Stimulated activated CD8-positive, alpha-beta memory T cell treated with anti-CD3 and anti-CD28 coated beads, Interleukin-2, amount 100 ng/mL, for 48 hours (primary cell): ENCODE measurements at places on chromosomes 7 and 10.

DNA sequence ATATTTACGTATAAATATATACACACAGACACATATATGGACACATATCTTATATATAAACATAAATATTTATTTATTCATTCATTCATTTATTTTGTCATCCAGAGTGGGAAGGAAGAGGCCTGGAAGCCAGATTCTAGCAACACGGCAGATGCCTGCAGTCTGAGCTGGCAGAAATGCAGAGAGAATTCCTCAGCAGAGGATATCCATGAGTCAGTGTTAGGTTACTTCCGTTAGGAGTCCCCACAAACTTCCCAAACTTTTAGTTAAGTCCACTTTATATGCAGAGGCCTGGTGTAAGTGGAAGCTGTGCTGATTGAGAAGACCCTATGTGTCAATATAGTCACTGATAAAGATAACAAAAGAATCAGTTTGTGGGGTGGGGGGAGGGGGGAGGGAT is 89.6 kb downstream of the PPP1R17 start:
- no peak for DNase-seq

GRCh38 chr7:151085691-151086620 is at the start of gene AGAP3:
Gene AGAP3 (plus strand): TSS chr7:151086475. CDS start chr7:151086742, 267 bp downstream.
- no peak for DNase-seq

DNA sequence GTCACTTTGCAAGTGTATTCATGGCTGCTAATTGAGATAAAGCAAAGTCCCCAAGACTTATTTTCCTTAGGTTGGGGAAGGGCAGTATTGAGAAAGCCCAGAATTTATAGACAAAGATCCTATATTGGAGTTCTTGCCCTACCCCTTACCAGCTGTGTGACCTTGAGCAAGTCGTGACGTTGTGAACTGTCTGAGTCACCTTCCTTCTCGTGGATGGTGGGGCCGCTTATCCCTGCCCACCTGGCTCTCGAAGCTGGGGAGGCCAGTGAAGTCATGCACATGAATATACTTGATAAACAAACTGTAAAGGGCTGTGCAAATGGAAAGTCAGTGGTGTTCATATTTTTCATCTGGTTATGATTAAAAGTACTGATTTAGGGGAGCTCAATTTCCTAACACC is 127.4 kb downstream of the TACC2 start:
- DNase-seq, result no peak

DNA sequence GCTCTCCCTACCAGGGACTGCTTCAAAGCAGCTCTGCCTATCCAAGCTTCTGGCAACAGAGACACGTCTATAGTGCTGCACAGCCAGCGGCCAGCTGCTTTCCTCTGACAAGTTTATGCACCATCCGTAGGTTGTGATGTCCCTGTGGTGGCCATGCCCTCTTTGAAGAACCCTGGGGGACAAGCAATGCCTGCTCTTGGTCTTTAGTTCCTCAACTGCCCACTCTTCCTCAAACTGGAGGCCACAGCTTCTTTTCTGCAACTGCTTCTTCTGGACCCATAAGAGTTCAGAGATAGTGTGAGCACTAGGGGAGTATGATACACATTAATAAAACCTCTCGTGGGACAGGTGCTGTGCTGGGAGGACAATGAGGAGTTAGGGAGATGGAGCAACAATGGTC is 164.9 kb downstream of the ELMO1 start:
- no peak for DNase-seq

- no peak for DNase-seq
These were observed 166.2 kb downstream of the CPEB3 start for GRCh38 chr10:92124616-92125143.

- DNase-seq, result no peak
These were observed 37.8 kb upstream of the UBE2H start for GRCh38 chr7:129990403-129991192.

DNA sequence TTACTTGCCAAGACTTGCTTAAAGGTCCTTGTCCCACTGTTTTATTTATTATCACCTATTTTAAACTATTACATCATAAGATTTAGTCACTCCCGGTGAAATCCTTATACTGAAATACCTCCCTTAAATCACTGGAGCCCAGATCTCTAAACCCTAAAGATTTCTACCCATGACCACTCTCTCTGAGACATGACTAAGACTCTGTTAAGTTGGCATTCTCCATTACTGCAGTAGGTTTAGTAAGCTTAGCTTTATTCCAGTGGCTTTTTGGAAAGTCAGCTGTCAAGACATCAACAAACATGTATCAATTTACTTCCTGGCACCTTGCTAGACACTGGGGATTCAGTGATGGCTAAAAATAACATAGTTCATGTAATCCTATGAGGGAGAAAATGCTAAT is 874.2 kb downstream of the KCNMA1 start:
- DNase-seq, result no peak

- DNase-seq, result no peak
These were observed 69.2 kb upstream of the SLC39A12 start for GRCh38 chr10:17882557-17882956.

GRCh38 chr7:104264285-104264684 is 56.5 kb upstream of the ORC5 start:
- DNase-seq, result no peak

- no peak for DNase-seq
These were observed 30.6 kb upstream of the TAX1BP1 start for GRCh38 chr7:27709137-27710075.

GRCh38 chr10:120300513-120300912 is 156.5 kb upstream of the PLPP4 start:
- DNase-seq, result no peak

DNA sequence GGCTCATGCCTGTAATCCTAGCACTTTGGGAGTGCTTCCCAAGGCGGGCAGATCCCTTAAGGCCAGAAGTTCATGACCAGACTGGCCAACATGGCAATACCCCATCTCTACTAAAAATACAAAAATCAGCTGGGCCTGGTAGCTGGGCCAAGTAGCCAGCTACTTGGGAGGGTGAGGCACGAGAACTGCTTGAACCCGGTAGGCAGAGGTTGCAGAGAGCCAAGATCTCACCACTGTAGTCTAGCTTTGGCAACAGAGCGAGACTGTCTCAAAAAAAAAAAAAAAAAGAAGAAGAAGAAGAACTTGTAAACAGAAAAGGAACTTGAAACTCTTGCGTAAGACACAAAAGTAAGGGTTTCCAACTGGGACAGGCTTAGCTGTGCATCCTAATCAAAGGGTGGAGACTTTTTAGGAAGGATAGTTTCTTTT is 5.6 kb upstream of the IFIT2 start:
- no peak for DNase-seq

GRCh38 chr7:42692621-42693020 is 219.2 kb downstream of the C7orf25 start:
- DNase-seq, result no peak

DNA sequence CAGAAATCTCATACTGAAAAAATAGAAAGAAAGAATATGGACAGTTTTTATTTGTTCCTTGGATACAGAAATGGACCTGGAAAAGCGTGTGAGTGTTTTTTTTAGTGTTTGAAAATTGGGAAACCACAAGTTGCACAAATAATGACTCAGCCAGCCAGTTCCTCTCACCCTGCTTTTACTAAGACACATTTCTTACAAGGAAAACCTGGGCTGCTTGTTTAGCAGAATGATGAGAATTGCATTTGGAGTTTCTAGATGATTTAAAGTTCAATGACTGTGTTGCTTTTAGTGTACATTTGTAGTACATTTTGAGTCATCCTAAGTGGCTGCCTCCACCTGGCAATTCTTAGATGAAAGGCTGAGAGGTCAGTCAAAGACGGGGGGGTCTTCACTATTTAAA is 218.7 kb downstream of the ABCA13 start:
- DNase-seq, result no peak

GRCh38 chr10:92789067-92789466 is 59.3 kb upstream of the EXOC6 start:
- no peak for DNase-seq

DNA sequence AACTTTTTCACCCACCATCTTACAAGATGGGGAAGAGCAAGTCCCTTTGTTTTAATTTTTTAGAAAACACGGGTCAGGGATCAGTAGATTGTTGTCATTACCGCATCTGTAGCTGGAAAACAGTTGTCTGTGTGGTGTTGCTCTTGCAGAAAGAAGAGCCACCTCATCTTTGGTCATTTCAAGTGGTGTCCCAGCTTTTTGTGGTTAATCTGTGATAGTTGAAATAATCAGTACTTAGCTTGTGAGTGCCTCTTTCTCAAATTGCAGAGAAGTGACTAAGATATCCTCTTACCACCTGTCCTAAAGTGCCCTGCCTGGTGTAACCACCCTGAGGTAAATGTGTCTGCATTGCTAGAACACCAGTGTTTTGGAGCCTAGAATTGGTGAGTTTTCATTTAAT is 5.5 kb downstream of the PRPF18 start:
- DNase-seq, result no peak

- no peak for DNase-seq
These were observed 38.1 kb downstream of the MICALL2 start for GRCh38 chr7:1421020-1421790.

- DNase-seq, result no peak
These were observed 57.4 kb downstream of the CDK6 start for GRCh38 chr7:92778972-92779371.

DNA sequence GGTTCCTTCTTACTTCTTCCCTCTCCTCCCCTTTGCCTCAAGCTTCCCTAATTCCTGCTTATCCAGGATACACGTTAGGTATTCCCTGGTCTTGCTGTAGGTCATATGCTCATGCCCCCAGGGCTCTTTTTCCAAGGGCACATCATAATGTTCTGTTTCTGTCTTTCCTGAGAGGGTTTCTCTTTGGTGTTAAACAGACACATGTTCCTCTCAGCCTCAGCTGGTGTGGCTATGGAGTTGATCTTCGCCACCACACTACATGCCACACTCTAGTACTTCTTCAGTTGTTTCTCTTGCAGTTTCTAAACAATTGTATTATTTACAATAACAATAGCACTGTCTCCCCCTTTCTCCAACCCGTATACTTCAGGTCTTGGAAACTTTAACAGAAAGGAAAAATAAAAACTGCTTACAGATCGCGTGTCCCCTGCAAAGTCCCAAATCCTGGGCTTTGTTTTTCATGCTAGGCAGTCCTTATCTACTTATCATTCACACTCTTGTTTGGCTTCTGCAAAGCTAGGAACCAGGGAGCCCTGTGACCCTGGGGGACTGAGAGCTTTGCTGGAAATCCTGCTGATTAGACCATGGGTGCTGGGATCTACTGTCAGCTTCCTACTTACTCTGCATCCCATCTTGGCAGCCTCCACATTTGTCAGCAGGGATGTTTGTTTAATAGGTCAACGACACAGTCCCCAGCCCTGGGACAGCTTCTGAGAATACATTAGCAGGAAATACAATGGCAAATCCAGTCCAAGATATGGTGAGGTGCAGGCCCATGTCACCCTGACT is 193.9 kb upstream of the BMPER start:
- no peak for DNase-seq

DNA sequence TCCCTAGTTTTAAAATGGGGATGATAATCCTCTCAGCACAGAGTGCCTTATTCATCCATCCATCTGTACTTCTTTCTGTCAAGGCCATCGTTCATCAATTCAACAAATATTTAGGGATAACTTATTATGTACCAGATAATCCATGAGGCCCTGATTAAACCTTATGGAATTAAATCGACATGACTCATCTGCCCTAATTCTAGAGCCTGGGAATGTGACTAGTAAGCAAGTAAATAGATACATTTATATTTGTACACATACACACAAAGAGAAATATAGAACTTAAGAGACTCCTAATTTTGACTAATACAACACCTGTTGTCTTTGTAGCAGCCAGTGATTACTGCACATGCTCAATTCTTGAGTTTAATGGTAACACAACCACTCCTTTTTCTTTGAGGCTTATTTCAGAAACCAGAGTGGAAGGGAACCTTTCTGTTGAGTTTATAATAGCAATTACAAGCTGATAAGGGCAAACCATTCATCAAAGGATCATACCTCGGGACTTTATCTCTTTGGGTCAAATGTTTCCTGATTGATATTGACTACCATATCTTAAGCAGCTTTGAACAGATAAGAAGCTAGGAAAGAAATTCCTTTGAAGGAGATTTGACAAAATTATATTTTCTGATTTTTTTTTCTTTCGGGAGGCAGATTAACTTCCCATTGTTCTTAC is 122.7 kb downstream of the ARID5B start:
- no peak for DNase-seq

DNA sequence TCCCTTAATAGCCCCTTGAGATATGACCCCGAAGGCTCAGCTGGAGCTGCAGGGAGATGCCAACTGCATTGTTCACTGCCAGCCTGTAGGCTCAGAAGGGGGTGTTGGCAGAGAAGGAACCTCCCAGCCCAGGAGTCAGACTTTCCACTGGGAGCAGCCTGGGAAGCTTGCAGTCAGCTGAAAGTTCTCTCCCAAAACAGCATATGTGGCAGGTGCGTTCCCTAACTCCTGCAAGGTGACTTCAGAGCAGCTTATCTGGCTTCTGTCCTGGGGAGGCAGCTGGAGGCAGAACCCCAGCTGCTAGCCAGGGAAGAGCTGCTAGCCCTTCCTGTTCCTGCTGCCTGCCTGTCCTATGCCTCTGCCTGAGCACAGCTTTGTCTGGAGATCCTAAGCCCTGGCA is 8.1 kb downstream of the SFTPA2 start:
- no peak for DNase-seq

DNA sequence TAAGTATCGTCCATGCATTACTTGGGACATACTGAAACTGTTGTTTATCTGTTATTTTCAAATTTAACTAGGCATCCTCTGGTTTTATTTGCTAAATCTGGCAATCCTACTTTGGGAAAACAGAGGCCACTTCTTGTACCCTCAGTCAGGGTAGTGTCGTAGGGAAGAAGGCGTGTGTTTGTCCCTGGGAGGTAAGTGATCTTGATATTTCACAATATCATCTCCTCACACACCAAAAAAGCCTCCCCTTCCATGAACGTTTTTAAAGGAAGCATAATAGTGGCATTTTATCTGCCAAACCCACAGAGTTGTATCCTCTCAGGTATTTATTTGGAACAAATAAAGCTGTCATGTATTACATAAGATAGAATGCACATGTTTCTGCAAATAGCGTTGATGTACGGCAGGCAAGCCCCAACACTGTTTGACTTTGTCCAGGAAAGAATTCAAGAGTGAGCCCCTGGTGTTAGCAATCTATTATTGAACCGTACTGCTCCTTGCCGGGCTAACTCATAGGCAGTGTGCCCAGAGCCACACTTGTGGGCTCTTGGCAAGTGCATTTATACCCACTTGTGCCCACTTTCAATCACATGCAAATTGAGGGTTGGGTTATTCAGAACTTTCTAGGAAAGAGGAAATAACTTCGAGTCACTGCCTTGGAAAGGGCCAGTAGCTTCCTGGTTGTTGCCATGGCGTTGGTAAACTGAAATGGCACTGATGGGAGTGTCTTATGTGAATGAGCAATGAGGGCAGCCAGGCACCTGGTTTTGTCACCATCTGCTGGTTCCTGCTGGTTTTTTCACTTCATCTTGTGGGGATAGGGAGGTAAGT is 266.0 kb downstream of the USP6NL start:
- no peak for DNase-seq
